ENCODE measurements at places on chromosomes 16 and 17. TPM values are rescaled to one million over a fixed set of nuclear protein-coding genes. Genes with fewer than 3 reads are reported as not detected.

The TPSG1 gene
- total RNA-seq: not detected

The IL21R gene
- 0.05 TPM for total RNA-seq

The TSPAN10 gene
- 0.30 TPM for total RNA-seq

The AIPL1 gene
- not detected for total RNA-seq

The RNF157 gene
- total RNA-seq: 4.8 TPM

The CTF1 gene
- total RNA-seq: 9.6 TPM

The TEKT5 gene
- not detected for total RNA-seq

The CDC42EP4 gene
- 34.0 TPM for total RNA-seq

Data from left ventricle myocardium inferior (tissue), 1 donor.